ENCODE measurements at places on chromosomes 5 and 9. TPM values are rescaled to one million over a fixed set of nuclear protein-coding genes. Genes with fewer than 3 reads are reported as not detected.
A peak's percentile ranks its signal among the peaks of the same experiment; 100 is the strongest.

DNA sequence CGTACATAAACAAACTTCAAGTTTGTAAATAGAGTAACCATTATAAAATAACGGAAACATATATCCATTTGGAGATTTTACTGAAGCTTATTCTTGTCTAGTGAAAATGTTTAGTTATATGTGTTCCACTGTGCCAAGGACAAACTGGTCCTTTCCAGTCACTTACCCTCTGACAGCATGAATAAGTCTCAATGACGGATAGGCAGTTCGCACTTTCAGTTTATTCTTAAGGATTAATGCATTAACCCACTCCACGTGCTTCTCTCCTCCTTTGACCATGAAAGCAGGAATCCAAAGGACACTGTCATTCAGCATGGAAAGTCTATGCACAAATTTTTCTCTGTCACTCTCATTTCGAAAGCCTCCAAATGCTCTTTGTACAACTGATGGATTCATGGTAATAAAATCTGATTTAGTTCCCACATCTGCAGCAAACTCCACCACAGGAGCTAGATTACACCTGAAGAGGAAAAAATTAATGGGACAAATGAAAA, 47.1 kb downstream of the ST8SIA4 start:
- DNase-seq = no peak
- no peak overlapping the region for H3K27ac ChIP-seq
- no peaks in the 10 kb centered on the region for H3K36me3 ChIP-seq
- H3K27me3 ChIP-seq = no peaks in the 10 kb centered on the region
- H3K4me1 ChIP-seq = no peaks in the 10 kb centered on the region

DNA sequence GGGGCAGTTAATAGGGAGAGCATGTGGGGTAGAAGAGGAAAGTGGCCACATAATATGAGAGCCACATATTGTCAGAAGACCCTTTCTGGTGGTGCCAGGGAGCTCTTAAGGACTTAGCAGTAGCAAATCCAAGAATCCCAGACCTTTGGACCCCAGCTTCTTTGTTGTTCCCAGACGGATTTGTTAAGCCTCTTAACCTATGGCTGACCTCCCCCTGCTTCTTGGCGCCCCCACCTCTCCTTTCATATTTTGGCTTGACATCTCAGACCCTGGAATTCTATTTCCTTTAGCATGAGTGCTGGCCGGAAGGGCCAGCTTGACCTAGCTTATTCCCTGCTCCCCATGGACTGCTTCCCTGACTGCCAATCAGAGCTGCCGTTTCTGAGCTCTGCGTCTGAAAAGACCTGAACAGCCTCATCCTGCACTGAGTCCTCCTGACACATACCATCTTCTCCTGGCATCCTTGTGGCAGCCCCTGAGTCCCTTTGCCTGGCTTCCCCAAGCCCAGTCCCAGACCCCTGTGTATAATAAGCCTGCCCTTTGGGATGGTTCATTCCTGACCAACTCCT, 116.3 kb downstream of the PRKACG start:
- H3K4me3 ChIP-seq = no peak overlapping the region
- peaks cover 6% of the 10 kb centered on the region for H3K4me1 ChIP-seq
- DNase-seq = no peak
- no peak overlapping the region for H3K27ac ChIP-seq
- H3K27me3 ChIP-seq = no peaks in the 10 kb centered on the region

DNA sequence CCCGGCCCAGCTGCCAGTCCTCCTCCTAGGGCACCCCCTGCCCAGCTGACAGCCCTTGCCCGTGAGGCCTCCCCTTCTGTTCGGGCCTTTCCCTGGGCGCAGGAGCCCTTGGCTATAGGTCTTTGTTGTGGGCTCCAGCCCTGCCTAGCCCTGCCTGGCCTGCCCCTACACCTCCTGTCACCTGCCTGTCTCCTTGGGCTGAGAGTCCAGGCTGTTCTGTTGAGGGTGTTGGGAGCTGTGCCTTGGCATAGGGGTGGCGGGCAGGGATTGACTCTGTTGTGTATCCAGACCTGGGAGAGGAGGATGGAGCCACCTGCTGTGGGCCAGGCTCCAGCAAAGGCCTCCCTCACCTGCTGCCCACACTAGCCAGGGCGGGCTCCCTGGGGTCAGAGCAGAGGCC, 11.6 kb downstream of the FCN2 start:
- H3K27ac ChIP-seq = no peak overlapping the region
- no peak overlapping the region for H3K4me3 ChIP-seq
- no peaks in the 10 kb centered on the region for H3K36me3 ChIP-seq
- DNase-seq = no peak

DNA sequence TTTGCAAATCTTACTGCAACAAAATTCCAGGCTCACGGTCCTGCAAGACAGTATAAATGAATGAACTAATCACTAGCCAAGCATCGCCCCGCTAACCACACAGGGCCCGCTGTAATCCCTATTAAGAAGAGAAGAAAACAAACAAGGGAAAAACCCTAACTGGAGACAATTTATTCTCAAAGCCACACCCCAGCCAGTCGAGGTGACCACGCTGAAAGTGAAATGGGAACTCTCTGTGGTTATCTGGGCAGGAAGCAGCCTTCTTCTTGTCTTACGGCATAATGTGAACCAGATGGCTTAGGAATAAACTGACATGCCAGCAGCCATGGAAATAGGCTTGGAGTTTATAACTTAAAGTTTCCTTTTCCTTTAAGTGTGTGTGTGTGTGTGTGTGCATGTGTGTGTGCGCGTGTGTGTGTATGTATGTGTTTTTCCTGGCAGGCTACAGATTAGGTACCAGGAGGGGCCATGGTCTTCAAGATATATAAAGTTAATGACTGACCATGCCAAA, 120.2 kb downstream of the SEMA6A start:
- no peak overlapping the region for H3K4me3 ChIP-seq
- H3K4me1 ChIP-seq = peaks cover 1% of the 10 kb centered on the region
- no peaks in the 10 kb centered on the region for H3K36me3 ChIP-seq

GRCh38 chr5:131081374-131081773, 83.7 kb downstream of the HINT1 start:
- no peaks in the 10 kb centered on the region for H3K4me1 ChIP-seq
- no peak for DNase-seq
- H3K4me3 ChIP-seq = no peak overlapping the region

DNA sequence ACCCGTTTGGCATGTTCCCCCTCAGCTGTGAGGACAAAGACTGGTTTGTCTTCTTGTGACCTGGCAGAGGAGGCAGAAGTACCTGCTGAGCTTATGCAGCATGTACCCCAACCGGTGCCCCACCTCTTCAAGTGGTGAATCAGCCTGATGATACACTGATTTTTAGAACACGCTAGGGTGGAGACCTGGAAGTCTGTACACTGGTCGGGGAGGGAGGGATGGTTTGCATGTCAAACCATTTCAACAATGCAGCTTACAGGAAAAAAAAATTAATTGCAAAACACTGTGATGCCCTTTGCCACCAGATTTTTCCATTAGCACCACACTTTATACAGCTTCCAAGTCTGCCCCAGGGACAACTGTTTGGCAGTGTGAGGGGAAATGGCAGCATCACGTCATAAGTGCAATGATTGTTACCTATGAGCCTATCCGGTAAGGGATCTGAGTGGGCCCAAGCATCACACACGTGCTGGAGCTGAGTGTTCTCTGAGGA, 155.1 kb upstream of the DMRT1 start:
- no peaks in the 10 kb centered on the region for H3K27me3 ChIP-seq
- no peak overlapping the region for H3K4me3 ChIP-seq
- H3K27ac ChIP-seq = no peak overlapping the region
- H3K4me1 ChIP-seq = peaks cover 10% of the 10 kb centered on the region
- no peak for DNase-seq

GRCh38 chr9:129313331-129313955, 135.4 kb upstream of the IER5L start:
- no peak overlapping the region for H3K27ac ChIP-seq
- no peaks in the 10 kb centered on the region for H3K27me3 ChIP-seq
- peak; percentile 22 for DNase-seq
- H3K36me3 ChIP-seq = no peaks in the 10 kb centered on the region
- peaks cover 29% of the 10 kb centered on the region for H3K4me1 ChIP-seq

GRCh38 chr5:125700380-125700861, 722.8 kb upstream of the GRAMD2B start:
- no peak overlapping the region for H3K27ac ChIP-seq
- no peaks in the 10 kb centered on the region for H3K36me3 ChIP-seq
- H3K4me1 ChIP-seq = peaks cover 5% of the 10 kb centered on the region
- H3K27me3 ChIP-seq = no peaks in the 10 kb centered on the region
- no peak overlapping the region for H3K4me3 ChIP-seq

DNA sequence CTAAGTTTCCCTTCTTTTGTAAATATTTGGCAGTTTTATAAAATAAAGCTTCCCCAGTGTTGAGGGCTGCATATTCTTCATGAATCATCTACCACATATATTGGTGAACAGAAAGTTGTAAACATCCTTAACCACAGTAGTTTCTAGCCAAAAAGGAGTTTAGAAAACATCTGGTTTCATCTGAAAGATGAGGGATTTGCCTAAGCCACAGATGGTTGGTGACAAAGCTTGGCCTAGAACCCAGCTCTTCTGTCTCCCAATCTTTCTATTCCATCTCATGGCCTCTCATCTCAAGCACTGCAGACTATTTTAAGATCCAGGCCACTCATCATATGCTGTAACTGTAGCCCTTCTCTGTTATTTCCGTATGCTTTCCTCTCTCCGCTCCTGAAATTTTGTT, 232.3 kb upstream of the TRPM3 start:
- H3K36me3 ChIP-seq = no peaks in the 10 kb centered on the region
- DNase-seq = no peak
- H3K4me1 ChIP-seq = no peaks in the 10 kb centered on the region

DNA sequence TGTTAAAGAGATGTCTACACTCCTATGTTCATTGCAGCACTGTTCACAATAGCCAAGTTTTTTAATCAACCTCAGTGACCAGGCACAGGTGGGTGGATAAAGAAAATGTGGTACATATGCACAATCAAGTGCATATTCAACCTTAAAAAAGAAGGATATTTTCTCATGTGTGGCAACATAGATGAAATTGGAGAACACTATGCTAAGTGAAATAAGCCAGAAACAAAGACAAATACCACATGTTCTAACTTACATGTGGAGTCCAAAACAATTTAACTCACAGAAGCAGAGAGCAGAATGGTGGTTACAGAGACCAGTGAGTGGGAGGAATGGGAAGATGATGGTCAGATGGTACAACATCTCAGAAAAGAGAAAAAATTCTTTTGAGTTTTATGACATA, 31.8 kb downstream of the ANXA1 start:
- no peaks in the 10 kb centered on the region for H3K36me3 ChIP-seq
- DNase-seq = no peak
- no peak overlapping the region for H3K4me3 ChIP-seq

- H3K4me3 ChIP-seq = no peak overlapping the region
- H3K27ac ChIP-seq = no peak overlapping the region
- H3K4me1 ChIP-seq = no peaks in the 10 kb centered on the region
- no peaks in the 10 kb centered on the region for H3K36me3 ChIP-seq
Measured at GRCh38 chr9:22469928-22470544, 23.4 kb downstream of the DMRTA1 start.

- H3K27me3 ChIP-seq = no peaks in the 10 kb centered on the region
- H3K4me1 ChIP-seq = no peaks in the 10 kb centered on the region
- no peaks in the 10 kb centered on the region for H3K36me3 ChIP-seq
- DNase-seq = no peak
- no peak overlapping the region for H3K27ac ChIP-seq
- no peak overlapping the region for H3K4me3 ChIP-seq
Measured at GRCh38 chr9:136759001-136759400, 958 bp upstream of the LCN8 start.

GRCh38 chr5:110956280-110956912, 115.1 kb upstream of the TSLP start:
- no peaks in the 10 kb centered on the region for H3K36me3 ChIP-seq
- no peaks in the 10 kb centered on the region for H3K27me3 ChIP-seq
- H3K4me1 ChIP-seq = no peaks in the 10 kb centered on the region
- DNase-seq = no peak
- H3K27ac ChIP-seq = no peak overlapping the region

GRCh38 chr5:385321-385720, 57.7 kb upstream of the EXOC3 start:
- H3K4me1 ChIP-seq = no peaks in the 10 kb centered on the region
- no peak for DNase-seq
- no peak overlapping the region for H3K27ac ChIP-seq
- no peaks in the 10 kb centered on the region for H3K36me3 ChIP-seq
- no peak overlapping the region for H3K4me3 ChIP-seq

DNA sequence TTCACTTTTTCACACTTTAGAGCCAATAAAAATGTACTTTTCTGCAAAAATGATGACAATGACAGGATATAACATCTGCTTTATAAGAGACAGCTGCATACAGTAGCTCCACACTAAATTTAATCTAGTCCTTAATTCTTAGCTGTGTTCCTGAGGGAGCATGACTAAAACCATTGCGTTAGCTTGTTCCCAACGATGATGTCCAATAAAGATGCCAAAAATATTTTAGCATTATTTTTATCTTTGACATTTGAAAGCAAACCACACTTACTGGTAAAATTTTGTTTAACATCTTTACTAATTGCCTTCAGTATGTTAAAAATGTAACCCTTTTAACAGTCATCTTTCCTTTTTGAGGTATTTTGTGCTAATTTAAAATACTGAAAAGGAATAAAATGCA, 382.7 kb downstream of the CHSY3 start:
- H3K27ac ChIP-seq = no peak overlapping the region
- no peaks in the 10 kb centered on the region for H3K4me1 ChIP-seq
- H3K4me3 ChIP-seq = no peak overlapping the region
- H3K27me3 ChIP-seq = no peaks in the 10 kb centered on the region

GRCh38 chr5:75023368-75024159, 28.8 kb downstream of the GCNT4 start:
- no peaks in the 10 kb centered on the region for H3K4me1 ChIP-seq
- no peak overlapping the region for H3K27ac ChIP-seq
- no peaks in the 10 kb centered on the region for H3K36me3 ChIP-seq
- H3K27me3 ChIP-seq = no peaks in the 10 kb centered on the region
- H3K4me3 ChIP-seq = no peak overlapping the region
- DNase-seq = no peak

DNA sequence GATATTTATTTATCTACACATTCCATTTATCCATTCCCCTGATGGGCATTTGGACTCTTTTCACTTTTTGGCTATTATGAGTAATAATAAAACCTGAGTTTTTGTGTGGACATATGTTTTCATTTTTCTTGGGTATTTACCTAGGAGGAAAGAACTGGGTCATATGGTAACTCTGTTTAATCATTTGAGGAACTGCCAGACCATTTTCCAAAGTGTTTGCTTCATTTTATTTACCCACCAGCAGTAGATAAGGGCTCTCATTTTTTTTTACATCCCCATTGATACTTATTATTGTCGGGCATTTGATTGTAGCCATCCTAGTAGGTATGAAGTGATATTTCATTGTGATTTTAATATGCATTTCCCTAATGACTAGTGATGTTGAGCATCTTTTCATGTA, 7.7 kb upstream of the PTPDC1 start:
- no peak overlapping the region for H3K27ac ChIP-seq
- no peak for DNase-seq
- no peaks in the 10 kb centered on the region for H3K36me3 ChIP-seq
- no peaks in the 10 kb centered on the region for H3K27me3 ChIP-seq
- no peak overlapping the region for H3K4me3 ChIP-seq

Gene GABRA6
- not detected for total RNA-seq

Gene SPINK6
- total RNA-seq = not detected

Gene SPINK7
- not detected for total RNA-seq

Gene BSPRY
- 0.15 TPM for total RNA-seq

Gene CAMK4
- total RNA-seq = 2.2 TPM

Gene FOXD1
- total RNA-seq = 0.11 TPM

Gene GRM6
- not detected for total RNA-seq

Gene PTTG1
- 3.2 TPM for total RNA-seq

Gene HTR4
- total RNA-seq = not detected

Gene PLCXD3
- 23.9 TPM for total RNA-seq

Gene CCL27
- 1.1 TPM for total RNA-seq
